Globus pallidus (tissue), 1 donor: ENCODE measurements at places on chromosomes 3 and 15.

DNA sequence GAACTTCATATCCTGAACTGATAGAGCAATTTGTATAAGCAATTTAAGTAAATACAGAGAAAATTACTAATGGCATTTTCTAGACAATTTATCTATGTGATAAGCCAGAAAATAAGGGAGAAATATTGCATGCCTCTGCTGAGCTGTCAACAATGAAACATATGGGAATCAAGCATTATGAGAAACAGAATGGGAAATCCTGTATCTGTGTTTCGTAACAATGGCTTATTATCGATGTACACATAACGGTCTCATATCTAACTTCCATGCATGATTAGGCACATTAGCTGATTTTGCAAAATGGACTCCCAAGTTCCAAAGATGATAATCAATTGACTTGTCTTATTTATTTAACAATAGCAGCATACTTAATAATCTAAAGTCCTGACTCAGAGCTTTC lies 30.4 kb upstream of the KCNMB2 start:
- no peak for DNase-seq

GRCh38 chr3:147089286-147089685 lies 317.1 kb downstream of the ZIC4 start:
- no peak for DNase-seq

GRCh38 chr15:85707519-85708338 lies 87.0 kb downstream of the KLHL25 start:
- DNase-seq, result no peak

DNA sequence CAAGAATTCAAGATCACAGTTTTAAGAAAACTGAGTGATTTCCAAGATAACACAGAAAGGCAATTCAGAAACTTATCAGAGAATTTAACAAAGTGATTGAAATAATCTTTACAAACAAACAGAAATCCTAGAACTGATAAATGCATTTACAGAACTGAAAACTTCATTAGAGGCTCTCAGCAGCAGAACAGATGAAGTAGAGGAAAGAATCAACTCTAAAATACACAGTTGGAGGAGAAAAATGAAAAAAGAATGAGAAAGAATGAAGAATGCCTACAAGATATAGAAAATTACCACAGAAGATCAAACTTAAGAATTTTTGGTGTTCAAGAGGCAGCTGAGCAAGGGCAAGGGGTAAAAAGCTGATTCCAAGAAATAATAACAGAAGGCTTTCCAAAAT lies 168.8 kb downstream of the POLR2M start:
- no peak for DNase-seq
